Stimulated activated CD8-positive, alpha-beta memory T cell treated with anti-CD3 and anti-CD28 coated beads, Interleukin-4, amount 100 ng/mL, for 48 hours (primary cell): ENCODE measurements at places on chromosomes 7 and 10.

GRCh38 chr10:61313460-61313859 lies 139.7 kb downstream of the TMEM26 start:
- no peak for DNase-seq

GRCh38 chr10:133473270-133473669 lies 19.5 kb downstream of the SCART1 start:
- no peak for DNase-seq

DNA sequence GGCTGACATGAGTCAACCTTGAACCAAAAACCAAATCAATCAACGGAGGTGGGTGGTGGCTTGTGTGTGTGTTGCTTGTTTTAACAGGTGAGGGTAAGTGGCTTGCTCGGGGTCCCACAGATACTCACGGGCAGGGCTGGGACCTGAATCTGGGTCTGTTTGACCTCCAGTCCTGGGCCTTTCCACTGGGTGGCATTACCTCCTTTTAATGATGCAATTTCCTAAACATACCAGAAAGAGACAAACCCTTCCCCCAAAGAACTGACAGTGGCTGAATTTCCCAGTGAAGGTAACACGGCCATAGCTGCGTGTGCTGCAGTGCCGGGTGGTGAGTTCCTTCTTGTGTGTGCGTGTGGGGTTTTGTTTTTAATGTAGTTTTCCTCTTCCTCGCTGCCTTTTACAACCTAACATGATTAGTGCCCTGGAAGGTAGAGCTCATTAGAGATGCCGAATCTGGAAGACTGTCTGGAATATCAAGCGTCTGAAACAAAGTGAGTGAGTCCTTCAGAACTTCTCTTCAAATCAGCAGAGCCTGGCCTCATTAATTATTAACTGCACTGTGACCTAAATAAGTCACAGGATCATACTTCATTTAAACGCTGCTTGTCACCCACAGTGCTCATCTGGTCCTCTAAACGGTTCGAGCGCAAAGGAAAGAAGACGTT lies 166.1 kb upstream of the TCERG1L start:
- no peak for DNase-seq

DNA sequence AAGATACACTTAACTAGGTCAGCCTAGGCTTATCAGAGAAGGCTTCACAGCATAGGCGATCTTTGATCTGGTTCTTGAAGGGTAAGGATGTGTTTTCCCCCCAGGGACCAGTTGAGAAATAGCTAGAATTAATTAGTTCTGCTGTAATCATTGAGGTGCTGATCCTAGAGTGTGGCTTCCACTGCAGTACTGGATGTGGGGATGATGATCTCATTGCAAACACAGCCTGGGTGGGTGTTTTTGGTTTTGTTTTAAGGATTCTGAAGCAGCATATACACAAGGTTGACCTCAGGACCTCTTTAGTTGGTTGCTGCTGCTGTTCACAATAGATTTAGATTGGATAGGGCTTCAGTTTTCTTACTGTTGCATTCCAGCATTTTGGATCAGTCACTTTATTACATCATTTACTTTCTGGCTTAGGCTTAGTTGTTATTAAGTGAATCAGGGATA lies 159.7 kb downstream of the AUTS2 start:
- DNase-seq: no peak
